Stimulated activated CD4-positive, alpha-beta T cell treated with anti-CD3 and anti-CD28 coated beads, TNF-alpha, amount 100 ng/mL, for 24 hours (primary cell): ENCODE measurements at places on chromosomes 7 and 10.

GRCh38 chr7:156947120-156947843, 2.2 kb upstream of the NOM1 start:
- DNase-seq: no peak

GRCh38 chr7:8605221-8605620, 171.8 kb downstream of the NXPH1 start:
- no peak for DNase-seq

DNA sequence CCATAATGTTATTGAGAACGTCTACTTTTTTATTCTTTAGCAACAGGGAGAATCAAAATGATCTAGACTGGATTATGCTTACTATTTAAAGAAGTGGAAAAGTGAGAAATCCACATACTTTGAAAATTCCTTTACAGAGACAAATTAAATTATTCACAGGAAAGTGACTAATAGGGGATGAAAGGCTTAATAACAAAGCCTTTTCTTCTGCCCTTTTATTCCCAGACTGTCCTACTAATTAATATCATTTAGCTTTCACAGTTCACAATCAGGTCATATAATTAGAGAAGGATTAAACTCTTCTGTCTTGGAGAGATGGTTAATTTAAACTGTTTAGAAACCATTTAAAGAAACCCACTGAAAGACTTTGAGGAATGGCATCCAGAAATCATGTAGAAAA, 58.8 kb downstream of the ARL4A start:
- DNase-seq: no peak

GRCh38 chr7:3518546-3518945, 217.5 kb downstream of the SDK1 start:
- DNase-seq: no peak

DNA sequence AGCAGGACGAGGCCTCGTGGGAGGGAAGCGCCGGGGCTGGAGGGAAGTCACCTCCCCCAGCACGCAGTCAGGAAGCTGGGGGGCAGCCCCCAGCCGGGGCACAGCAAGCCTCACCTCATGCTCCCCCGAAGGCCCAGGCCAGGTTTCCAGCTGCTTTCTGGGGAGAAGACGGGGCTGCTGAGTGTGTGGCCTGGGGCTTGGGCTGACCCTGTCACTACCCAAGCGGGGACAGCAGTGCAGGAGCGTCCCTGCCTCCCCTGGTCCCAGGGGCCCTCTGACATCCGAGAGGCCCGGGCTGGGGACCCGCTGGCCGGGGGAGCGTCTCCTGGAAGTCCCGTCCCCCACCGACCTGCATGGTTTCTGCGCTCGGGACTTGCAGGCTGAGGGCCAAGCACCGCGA, 19.7 kb upstream of the NKX6-2 start:
- DNase-seq: no peak

- no peak for DNase-seq
Measured at GRCh38 chr10:124465003-124465776, 3.6 kb downstream of the LHPP start.

DNA sequence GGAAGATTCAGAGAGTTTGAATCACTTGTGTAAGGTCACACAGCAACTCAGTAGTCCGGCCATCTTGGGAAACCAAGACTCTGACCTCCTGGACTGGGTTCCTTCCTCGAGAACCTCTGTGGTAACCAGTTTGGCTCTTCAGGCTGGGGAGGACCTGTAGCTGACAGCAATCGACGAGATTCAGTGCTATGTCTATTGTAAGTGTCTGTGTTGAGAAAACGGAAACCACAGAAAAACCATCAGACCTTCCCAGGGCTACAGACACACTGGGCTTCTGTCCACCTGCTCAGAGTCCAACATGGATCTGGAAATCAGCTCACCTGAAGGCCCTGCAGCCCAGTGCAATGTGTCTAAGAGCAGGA, 403.7 kb downstream of the RPS24 start:
- no peak for DNase-seq

GRCh38 chr7:936386-937054, 18.0 kb downstream of the ADAP1 start:
- DNase-seq: no peak

DNA sequence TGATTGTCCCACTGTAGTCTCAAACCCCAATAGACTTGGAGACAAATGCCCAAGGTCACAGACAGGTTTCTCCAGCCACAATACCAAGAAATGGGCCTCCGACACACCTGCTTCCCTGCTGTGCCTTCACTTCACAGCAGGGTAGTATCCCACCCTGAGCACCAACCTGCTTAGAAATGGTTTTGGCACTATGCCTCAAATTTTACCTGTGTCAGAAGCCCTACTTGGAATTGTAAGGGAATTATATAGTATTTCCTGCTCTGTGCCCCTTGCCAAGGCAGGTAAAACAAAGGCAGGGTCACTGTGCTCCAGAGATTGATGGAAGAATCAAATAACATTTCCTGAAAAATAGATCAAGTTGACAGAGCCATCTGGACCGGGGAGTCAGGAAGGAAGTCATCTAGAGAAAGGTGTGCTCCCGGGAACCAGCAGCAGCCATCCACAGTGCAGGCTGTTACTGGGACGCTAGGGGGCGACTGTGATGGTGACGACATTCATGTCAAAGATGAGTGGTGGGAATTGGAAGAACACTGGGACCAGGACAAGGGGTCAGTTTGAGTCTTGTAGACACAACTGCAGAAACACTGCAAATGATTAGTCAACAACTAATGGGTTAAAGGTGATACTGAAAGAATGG, 117.8 kb upstream of the AKR1E2 start:
- no peak for DNase-seq

GRCh38 chr7:94360926-94361325, 33.8 kb upstream of the COL1A2 start:
- no peak for DNase-seq

DNA sequence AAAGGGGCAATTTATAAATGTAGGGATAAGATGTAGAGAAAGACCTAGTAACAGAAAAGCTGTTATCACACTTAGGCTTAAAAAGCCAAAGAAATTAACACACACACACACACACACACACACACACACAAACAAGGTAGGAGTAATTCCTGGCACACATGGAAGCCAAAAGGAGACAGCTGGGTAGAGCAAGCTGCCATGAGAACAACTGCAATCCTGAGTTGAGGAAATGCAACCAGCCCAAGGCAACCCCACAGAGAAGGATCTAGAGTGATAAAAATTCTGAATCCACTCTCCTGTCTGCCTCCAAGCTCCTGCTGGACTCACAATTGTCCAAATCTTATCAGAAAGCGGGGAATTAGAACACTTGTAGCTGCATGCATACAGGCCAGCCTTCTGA, 229.1 kb upstream of the DGKB start:
- no peak for DNase-seq

- DNase-seq: no peak
Measured at GRCh38 chr7:153090764-153091163, 331.2 kb downstream of the ACTR3B start.

DNA sequence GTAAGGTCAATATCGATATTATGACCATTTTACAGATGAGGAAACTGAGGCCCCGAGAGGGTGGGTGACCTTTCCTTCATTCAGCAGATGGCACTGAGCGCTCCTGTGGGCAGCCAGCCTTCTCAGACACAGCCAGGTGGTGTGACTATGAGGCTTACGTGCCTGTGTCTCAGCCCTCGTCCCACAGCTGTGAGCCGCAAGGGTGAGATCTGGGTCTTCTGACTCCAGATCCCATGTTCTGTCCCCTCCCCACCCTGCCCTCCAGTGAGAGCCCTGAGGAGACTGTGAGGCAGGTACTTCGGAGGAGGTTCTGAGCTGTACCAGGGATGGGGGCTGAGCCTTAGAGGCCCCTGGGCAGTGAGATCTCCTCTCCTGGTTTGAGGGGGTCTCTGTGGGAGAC, 613.8 kb upstream of the FOXK1 start:
- DNase-seq: no peak

GRCh38 chr7:157932498-157933218, 595.9 kb downstream of the DNAJB6 start:
- DNase-seq: no peak

GRCh38 chr10:117299435-117299834, 58.5 kb downstream of the SLC18A2 start:
- no peak for DNase-seq

- no peak for DNase-seq
Measured at GRCh38 chr10:22712956-22713852, 1.2 kb downstream of the PIP4K2A start.
